ENCODE measurements at places on chromosomes 7 and 10.
A peak's percentile ranks its signal among the peaks of the same experiment; 100 is the strongest.

DNA sequence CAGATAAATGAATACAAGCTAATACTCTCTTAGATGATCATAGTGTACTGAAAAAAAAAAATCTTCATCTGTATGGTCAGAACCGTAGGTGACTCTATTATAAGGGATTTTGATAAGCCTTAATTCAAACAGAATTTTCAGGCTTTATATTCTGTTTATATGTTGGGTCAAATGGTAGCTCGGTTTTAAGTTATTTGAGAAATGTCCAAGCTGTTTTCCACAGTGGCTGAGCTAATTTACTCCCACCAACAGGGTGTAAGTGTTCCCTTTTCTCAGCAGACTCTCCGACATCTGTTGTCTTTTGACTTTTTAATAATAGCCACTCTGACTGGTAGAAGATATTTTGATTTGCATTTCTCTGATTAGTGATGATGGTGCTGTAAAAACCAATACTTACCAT is 328.8 kb upstream of the MAGI2 start:
- no peak for DNase-seq

DNA sequence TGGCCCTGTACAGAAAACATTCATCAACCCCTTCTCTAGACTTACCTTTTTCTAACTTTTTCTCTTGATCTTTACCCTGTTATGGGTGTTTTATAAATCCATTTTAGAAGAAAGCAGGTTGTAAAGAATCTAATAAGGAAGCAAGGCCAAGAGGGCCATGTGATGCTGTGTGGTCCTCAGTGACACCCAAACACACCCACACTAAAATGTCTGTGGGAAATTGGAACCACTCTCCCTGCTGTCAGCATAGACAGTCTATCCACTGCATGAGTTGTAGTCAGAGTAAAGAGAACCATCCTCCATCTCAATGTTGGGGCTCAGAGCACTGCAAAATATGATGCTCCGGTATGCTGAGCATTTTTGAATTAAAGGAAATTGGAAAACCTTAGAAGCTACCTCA is 235.5 kb downstream of the SKIDA1 start:
- DNase-seq: no peak

- no peak for DNase-seq
Measured at GRCh38 chr10:78768041-78768835, 300.5 kb upstream of the ZMIZ1 start.

DNA sequence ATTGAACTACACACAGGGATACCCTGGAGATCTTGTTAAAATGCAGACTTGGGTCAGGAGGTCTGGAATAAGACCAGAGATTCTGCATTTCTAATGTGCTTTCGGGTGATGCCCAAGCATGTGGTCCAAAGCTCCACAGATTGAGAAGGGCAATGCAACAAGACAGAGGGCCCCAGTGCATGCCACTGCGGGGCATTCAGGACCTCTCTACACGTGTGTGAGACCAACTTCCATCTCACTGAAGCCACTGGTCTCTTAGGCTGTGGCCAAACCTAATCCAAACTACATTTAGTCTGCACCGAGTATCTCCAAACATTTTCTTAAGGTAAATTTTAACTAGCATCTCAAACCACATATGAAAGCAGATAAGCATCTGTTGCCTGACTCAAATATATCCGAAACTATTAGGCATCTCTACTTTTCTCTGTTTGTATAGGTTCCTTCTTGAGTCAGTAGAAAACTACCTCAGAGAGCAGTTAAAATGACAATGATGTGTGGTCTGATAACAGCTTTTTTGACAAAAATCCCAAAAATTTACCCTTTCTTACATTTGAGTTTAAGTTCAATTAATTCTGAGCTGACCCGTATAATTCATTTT is 107.5 kb downstream of the ELMO1 start:
- DNase-seq: no peak

- DNase-seq: no peak
Measured at GRCh38 chr10:75429159-75429827, 2.1 kb upstream of the LRMDA start.

DNA sequence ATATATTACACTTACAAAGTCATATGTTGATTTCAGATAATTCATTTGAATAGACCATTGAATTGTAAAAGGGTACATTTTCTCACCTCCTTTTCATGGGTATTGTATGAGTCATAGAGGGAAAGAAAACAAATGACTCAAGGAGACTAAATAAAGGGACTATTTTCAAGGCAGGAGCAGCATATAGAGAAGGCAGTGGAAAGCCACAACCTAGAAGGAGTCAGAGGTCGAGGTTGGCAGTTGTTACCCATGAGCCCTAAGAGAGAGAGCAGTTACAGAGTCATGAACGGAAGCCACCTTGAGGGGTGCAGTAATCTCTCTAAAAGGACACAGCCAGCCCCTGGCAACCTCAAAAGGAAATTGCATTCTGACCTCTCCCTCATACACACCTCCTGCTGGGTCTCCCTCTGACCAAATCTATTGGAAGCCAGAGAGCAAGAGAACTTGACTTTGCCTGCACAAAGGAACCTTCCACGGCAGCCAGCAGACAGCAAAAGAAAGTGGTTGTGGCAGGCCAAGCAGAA is 137.9 kb downstream of the GRM8 start:
- no peak for DNase-seq

GRCh38 chr7:121420976-121421375 is 24.9 kb upstream of the FAM3C start:
- DNase-seq: no peak

DNA sequence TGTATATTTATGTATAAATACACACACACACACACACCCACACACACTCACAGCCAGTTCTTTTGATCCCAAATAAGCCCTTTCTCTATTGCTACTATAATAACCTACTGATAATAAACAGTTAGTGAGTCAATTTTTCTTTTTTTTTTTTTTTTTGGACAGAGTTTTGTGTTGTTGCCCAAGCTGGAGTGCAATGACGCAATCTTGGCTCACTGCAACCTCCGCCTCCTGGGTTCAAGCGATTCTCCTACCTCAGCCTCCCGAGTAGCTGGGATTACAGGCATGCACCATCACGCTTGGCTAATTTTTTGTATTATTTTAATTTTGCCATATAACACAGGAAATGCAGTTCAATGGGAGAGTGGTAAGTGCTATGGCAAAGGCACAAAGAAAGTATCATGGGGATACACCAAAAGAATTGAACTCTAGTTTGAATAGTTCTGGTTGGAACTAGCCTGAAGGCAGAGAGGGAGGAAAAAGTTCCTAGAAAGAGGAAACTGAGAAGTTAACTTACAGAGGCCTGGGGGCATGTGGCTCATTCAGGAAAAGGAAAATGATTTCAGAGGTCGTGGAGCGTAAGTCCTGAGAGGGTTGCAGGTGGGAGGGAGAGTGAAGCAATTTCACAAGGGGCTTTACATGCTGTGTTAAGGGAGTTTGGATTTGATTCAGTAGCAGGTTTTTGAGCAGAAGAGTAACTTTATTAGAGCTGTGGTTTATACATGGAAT is 44.4 kb upstream of the JCAD start:
- no peak for DNase-seq

DNA sequence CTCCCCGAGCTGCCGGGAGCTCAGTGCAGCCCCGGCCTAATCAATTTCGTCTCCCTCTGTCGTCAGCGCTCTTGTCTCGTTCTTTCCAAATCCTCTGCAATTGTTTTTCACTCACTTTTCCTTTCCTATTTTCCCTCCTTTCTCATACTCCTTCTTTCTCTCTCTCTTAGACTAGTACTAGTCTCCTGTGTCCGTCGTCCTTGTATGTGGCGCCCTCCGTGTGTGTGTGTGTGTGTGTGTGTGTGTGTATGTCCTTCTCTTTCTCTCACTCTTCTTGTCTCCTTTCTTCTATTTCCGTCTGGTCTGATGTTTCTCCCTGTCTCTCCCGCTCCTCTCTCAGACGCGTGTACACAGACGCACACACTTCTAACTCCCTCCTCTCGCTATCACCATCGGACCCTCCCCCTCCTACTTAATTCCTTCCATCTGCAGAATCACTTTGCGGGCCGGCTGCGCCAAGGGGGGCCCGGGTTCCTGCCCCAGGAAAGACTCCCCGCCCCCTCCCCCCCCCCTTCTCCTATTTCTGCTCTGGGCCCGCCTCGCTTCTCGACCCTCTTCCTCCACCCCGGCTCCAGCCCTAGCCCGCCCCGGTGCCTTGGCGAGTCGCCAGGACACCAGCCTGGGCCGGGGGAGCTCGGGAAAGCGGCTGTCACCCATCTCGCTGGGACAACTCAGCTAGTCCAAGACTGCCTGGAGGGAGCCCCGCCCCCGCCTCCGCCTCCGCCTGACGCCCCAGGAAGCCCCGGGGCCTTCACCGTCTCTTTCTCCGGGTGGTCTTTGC is 743 bp upstream of the ZCCHC24 start:
- DNase-seq: peak; percentile 50

GRCh38 chr7:73829505-73829904 is 1.3 kb upstream of the CLDN4 start:
- DNase-seq: no peak

- DNase-seq: no peak
Measured at GRCh38 chr7:144936314-144936713, 100.5 kb upstream of the TPK1 start.

GRCh38 chr7:24756545-24757352 is 515 bp downstream of the GSDME start:
- DNase-seq: peak; percentile 55

DNA sequence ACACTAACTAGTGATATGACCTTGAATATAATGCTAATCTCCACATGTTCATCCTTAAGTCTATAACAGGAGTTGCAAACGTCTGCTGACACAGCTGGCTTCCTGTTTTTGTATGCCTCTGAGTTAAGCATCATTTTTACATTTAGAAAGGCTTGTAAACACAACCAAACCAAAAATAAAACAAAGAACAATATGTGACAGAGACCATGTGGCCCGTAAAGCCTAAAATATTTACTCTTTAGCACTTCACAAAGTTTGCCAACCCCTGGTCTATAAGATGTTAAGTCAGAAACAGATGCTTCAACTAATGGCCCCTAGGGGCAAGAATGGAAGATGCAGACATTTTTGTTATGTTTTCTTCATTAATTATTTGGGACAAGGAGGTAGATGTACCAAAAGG is 109.3 kb downstream of the CPEB3 start:
- DNase-seq: no peak

DNA sequence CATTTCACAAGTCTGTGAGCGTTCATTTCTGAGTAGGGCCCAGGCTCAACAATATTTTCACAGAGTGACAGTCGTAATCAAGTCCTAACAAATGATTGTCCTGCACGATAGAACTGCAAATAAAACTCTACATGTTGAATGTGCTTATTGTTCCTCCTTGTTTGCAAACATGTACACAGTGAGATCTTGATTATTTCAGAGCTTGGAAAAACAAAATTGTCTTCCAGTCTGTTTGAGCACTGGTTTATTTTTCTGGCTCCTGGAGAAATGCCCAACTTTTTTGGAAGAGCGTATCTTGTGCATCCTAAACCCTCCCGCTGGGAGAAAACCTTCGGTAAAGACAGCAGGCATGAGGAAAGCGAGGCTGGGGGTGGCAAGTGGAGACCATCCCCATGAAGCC is 91.1 kb downstream of the TEX36 start:
- no peak for DNase-seq

- no peak for DNase-seq
Measured at GRCh38 chr7:1639071-1639470, 31.0 kb upstream of the ELFN1 start.

GRCh38 chr7:131583430-131583829 is 27.0 kb upstream of the PODXL start:
- DNase-seq: no peak

DNA sequence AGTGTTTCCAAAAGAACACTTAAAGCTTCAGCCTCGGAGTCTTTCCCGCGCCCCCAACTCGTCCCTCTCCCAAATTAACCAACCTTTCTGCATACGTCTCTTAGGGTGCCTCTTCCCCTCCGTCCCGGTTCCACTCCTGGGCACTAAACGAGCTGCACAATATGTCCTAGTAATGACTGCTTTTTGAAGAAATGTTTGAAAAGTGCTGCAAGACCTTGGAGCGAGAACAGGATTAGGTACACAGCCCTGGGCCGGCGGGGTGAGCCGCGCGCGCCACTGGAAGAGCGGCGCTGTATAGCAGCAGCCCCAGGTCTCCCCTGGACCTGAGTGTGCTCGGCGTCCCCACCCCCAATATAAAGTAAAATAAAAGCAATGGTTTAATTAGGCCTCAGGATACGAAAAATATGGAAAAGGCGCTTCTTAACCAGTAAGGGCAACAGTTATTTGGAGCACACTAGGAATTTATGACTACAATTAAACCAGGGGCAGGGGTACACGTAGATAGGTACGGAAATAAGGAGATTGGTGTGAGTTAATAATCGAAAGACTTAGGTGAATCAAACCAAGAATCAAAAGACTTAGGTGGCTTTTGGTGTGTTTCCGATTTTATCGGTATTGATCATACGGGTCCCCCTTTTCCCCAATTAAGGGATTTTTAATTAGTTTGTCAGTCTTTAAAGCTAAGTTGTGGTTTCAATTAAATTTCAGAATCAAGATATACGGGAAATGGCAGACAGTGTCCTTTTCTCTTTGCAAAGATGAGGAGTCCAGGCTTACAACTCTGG is 1.9 kb downstream of the TET1 start:
- DNase-seq: no peak

- DNase-seq: no peak
Measured at GRCh38 chr7:21927693-21928092, 18.0 kb downstream of the CDCA7L start.

- peak; percentile 14 for DNase-seq
Measured at GRCh38 chr7:30929686-30930085, 18.0 kb downstream of the AQP1 start.

DNA sequence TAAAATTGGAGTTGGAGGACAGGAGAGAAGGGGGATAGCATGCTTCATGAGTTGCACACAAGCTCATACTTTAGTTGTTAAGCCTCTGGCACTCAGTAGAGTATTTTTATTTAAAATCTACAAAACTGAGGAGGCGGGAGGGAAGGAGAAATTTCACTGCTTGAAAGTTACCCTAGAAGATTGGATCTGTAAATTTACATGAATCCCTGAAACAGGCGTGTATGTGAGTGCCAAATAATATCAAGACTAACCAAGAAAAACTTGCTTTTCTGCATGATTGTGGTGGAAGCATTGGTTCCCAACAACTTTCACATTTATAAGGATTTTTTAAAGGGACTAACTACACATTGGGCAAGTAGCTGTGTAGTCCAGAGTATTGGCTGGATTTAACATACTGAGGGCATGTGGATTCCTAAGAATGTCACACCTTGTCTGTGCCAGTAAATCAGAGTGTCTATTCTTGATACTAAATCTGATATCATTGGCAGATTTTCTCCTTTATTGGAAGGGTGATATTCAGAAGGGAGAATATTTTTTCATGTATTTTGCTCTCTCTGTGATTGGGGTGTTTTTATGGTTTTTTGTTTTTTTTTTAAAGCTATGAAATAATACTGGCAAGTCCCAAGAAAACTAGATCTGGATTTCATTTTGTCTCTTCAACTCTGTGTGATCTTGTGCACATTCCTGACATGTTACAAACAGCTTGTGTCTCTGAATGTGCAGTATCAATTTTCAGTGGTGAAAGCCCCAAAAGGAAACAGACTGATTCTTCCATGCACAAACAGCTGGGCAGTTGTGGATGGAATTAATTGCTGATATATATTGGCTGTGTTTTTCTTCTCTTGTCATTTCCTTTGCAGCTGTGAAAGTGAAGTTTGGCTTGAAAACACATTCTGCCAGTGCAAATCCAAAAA is 67.2 kb downstream of the ADD3 start:
- no peak for DNase-seq

All from activated naive CD4-positive, alpha-beta T cell treated with anti-CD3 and anti-CD28 coated beads, Interleukin-2, amount 10 ng/mL, durations not matched to agents 7 days and 5 days (primary cell).